Activated CD8-positive, alpha-beta memory T cell treated with anti-CD3 and anti-CD28 coated beads for 1 hour (primary cell): ENCODE measurements at places on chromosomes 3 and 15.
A peak's percentile ranks its signal among the peaks of the same experiment; 100 is the strongest.

DNA sequence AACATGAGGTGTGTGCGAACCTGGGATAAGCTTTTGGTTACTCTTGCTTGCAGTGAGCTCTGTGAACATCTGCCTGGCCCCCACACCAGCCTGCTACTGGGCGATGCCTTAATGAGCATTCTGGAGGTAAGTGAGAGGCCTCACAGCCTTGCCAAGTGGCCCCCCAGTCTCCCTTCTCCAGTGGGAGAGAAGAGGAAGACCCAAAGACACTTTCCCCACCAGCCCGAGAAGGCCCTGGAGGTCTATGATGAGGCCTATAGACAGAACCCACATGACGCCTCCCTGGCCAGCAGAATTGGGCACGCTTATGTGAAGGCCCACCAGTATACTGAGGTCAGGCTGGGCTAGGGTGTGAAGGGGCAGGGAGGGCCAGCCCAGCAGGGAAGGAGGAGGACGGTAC lies 22.5 kb downstream of the TTC21A start:
- no peak for DNase-seq

- no peak for DNase-seq
Observed at GRCh38 chr3:170942011-170942410, 33.6 kb upstream of the EIF5A2 start.

- DNase-seq: no peak
Observed at GRCh38 chr15:90761629-90762028, 44.5 kb downstream of the BLM start.

DNA sequence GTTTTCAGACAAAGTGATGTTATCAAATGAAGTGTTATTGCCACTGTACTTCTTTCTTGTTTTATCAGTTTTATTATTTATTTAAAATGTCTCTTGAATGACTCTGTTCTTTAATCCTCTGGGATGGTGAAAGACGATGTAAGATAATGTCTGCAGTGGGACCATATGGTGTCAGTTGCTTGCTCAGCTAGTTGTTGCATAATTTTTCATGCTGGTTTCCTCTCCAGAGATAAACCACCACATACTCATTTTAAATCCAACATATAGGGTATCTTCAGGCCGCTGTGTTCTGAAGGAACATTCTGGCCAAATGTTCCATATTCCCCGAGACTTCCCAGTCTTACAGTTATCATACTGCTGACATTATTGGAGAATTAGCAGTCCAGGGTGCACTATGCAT lies 75.9 kb downstream of the GABRG3 start:
- DNase-seq: no peak

DNA sequence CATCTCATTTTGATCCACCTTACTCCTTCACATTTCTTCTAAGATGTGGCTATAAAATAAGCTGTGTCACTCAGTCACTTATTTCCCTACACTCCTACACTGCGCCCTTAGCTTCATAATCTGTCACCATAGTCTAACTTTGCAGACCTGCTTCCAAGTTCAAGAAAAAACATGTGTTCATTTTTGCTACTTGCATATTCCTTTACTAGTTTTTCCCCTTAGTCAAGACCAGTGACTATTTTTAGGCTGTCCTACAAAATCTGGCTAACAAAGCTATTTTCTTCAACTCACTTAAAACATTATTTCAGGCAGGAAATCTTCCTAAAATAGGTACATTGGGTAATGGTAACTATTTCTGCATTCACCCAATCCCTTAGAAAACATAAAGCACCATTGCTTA lies 272.5 kb downstream of the TBC1D5 start:
- no peak for DNase-seq

GRCh38 chr15:77985031-77985930 lies 92.2 kb downstream of the TBC1D2B start:
- DNase-seq: no peak

- DNase-seq: no peak
Observed at GRCh38 chr3:155420406-155420805, 126.9 kb upstream of the STRIT1 start.

GRCh38 chr3:160735826-160736225 lies 20.2 kb upstream of the PPM1L start:
- no peak for DNase-seq

GRCh38 chr15:61479613-61480012 lies 250.5 kb upstream of the RORA start:
- DNase-seq: no peak

GRCh38 chr3:138469874-138470273 lies 35.5 kb downstream of the ESYT3 start:
- DNase-seq: no peak

DNA sequence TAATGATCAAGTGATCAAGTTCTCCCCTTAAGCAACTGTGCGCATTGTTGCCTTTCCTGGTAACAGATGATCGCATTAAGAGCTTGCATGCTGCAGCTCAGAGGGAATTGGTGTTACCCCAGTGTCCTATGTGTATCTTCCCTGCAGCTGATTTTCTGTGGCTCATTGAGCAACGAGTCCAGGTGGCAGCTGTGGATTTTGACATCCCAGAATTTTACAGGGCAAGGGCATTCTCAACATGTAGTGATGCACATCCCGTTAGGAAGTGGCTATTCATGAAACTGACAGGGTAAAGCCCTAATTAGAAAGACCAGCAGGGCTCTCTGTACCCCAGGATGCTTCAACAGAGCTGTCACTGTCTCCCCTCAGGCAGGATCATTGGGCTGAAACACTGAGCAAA lies 232.8 kb downstream of the AGBL1 start:
- no peak for DNase-seq

GRCh38 chr3:188827576-188827975 lies 344.2 kb upstream of the TPRG1 start:
- no peak for DNase-seq

DNA sequence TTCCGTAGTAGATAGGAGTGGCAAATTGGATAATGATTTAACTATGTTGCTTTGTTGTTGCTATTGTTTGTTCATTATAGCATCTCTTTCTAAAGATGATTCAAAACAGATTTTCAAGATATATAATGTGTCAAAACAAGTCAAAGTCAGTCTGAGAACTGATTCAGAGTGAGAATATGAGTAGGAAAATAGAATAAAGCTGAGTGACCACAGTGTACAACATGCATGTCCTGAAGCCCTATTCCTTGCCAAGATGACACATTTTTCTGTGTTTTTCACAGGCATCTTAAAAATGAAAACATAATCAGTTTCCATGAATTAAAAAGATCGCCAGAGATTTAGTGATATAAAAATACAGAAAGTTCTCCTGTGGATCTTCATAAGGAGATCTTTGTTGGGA lies 57.0 kb upstream of the THRB start:
- DNase-seq: no peak

DNA sequence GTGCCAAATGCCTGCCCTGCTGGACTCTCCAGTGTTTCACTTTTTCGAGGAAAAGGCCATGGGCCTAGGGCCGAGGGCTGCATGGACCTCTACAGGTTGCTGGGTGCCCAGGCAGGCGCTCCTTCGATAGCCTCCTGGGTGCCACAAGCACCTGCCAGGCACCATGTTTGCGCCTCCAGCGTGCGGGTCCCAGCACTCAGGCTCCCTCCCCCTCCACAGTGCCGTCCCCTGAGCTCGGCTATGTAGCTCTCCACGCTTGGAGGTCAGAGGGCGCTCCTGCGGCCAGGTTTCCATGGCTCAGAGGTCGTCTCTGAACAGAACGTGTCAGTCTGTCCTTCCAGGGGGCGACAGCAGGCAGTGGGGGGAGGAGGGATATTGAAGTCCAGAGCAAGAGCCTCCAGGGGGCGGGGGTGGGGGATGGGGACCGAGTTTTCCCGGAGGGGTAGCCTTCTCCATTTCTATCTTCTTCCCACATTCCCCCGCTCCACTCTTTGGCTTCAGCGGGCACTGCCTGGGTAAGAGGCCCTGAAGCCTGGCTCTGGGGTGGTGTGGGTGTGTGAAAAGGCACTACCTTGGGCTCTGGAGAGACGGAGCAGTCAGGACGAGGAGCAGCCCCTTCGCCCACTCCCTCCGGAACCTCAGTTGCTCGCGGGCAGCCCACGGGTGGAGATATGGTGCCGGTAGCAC lies 3.6 kb downstream of the ONECUT1 start:
- no peak for DNase-seq

DNA sequence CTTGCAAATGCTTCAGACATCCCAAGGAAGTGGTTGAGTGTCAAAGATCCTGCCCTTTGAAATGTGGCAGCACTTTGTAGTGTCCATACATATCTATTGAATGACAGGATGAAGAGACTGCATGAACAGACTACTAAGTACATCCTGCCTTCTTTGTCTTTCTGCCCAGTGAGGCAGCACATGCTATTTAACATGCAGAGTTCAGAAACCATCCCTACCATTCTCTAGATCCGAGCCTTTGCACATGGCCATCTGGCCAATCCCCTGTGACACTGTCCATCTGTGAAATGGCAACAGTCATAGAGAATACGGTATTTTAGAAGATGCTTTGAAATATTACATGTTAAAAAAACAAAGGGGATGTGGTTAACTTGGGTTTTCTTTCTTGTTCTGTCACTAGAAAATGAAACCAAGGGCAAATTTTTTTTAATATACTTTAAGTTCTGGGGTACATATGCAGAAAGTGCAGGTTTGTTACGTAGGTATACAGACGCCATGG lies 519.6 kb downstream of the NTRK3 start:
- DNase-seq: no peak

DNA sequence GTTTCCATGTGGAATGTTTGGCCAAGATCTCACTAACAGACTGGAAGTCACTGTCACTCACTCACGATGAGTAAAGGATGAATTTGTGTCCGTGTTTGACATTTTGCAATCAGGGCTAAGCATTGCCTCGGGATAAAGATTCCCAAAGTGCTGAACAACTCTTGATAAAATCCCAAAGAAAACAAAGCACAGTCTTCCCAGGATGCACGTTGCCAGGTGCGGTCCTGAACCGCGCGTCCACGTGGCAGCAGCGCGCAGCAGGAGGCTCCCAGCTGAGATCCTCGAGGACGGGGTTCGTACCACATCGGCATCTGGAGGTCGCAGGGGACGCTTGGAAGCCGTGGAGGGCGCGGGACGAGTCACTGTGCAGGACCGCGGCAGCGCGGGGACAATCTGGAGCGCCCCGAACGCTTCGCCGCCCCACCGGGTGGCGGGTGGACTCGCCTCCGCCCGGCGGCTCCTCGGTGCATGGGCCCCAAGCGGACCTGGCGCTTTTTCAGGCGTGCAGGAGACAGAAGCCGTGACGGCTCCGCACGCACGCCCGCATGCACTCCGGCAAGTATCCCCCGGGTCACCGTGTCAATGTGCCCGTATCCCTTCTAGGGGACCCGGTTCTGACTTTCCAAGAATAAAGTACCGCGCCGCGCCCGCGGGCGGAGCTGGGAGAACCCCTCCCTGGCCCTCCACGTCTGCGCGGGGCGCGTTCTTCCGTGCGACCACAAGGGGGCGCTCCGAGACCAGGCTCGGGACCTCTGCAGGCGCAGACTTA lies 17.7 kb downstream of the CPN2 start:
- peak; percentile 84 for DNase-seq

- peak; percentile 13 for DNase-seq
Observed at GRCh38 chr3:157865352-157866000, 240.7 kb downstream of the SHOX2 start.

DNA sequence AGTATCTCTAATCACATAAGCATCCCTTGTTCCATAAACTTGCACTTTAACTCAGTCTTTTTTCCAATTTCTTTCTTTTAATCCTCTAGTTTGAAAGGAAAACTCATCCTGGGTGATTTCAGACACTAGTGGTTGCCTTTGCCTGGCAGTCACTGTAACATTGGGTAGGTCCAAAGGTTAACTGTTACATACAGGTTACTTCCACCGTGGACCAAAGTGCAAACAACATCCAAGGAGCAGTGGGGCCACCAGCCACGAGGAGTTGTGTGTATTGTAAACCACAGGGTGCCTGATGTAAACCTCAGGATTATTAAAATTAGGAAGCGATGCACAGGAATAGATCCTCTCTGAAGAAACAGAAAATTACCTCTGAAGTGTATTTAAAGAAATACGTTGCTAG lies 75.0 kb downstream of the HCN4 start:
- no peak for DNase-seq

DNA sequence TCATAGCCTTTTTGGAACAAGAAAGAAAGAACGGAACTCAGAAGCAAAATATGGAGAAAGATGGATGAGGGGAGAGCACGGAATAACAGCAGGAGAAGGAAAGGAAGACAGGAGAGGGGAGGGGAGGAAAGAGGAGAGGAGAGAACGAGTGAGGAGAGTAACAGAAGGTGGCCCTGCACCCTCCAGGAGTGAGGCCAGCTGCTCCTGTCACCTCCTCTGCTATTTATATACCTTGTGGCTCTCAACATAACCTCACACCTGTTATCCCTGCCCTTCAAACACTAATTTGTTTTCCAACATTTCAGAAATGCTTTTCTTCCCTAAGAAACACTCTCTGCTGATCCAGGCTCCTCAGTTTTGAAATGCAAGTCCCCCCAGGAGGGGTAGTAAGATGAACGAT lies 53.4 kb upstream of the ATP2B2 start:
- DNase-seq: no peak

- DNase-seq: no peak
Observed at GRCh38 chr3:24185738-24186384, 240.8 kb downstream of the NR1D2 start.

- no peak for DNase-seq
Observed at GRCh38 chr3:170907637-170908234, 701 bp downstream of the EIF5A2 start.

GRCh38 chr3:155443815-155444214 lies 150.3 kb upstream of the STRIT1 start:
- no peak for DNase-seq

DNA sequence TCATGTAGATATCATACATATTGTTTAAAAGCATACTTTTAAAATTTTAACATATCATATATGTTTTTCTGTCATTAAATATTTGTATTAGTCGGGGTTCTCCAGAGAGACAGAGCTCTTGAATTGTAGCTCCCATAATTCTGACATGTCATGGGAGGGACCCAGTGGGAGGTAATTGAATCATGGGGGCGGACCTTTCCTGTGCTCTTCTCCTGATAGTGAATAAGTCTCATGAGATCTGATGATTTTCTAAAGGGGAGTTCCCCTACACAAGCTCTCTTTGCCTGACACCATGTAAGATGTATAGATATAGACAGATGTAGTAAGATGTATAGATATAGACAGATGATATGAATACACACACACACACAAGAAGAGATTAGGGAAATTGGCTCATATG lies 161.2 kb upstream of the ABI3BP start:
- no peak for DNase-seq

DNA sequence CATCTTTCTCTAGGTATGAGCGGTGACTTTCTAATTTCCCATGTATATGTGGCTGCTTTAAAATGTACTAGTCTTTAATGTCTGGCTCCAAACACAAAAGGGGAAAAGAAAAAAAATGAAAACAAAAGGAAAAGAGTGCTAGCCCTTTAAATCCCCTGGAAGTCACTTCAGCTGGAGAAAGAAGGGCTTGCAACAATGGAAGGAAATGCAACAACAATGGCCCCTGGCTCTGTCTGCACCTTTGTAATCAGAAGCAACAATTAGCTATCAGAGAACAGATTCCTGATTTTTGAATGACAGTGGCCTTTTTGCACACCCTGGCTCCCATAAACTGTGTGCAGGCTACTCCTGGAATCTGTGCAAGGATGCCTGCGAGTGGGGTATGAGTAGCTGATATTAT lies 591.2 kb downstream of the FHIT start:
- no peak for DNase-seq
